ENCODE measurements at places on chromosomes 7 and 10.

GRCh38 chr10:92691591-92692079 lies 1.9 kb downstream of the HHEX start:
- DNase-seq, result no peak

GRCh38 chr7:7821517-7821916 lies 103.1 kb upstream of the RPA3 start:
- DNase-seq, result no peak

DNA sequence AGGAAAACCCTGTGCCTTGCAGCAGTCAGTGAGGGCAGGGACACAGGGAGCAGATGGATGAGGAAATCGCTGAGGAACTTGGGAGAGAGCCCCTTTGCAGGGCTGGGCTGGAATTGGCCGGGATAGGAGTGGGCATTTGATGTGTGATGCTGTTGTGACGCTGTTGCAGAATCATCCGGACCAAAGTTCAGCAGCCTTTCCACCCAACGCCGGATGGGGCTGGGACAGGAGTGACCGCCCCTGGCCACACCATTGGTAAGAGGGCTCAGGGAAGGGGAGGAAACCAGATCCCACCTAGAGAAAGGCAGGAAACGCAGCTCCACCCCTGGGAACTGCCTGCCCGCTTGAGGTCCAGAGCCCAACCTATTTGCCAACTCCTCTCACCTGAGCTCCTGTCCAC lies 33.9 kb downstream of the PAX2 start:
- DNase-seq, result no peak

GRCh38 chr7:20508109-20508508 lies 107.4 kb upstream of the ABCB5 start:
- DNase-seq, result no peak

- no peak for DNase-seq
Observed at GRCh38 chr7:16652888-16653287, 6.9 kb downstream of the BZW2 start.

DNA sequence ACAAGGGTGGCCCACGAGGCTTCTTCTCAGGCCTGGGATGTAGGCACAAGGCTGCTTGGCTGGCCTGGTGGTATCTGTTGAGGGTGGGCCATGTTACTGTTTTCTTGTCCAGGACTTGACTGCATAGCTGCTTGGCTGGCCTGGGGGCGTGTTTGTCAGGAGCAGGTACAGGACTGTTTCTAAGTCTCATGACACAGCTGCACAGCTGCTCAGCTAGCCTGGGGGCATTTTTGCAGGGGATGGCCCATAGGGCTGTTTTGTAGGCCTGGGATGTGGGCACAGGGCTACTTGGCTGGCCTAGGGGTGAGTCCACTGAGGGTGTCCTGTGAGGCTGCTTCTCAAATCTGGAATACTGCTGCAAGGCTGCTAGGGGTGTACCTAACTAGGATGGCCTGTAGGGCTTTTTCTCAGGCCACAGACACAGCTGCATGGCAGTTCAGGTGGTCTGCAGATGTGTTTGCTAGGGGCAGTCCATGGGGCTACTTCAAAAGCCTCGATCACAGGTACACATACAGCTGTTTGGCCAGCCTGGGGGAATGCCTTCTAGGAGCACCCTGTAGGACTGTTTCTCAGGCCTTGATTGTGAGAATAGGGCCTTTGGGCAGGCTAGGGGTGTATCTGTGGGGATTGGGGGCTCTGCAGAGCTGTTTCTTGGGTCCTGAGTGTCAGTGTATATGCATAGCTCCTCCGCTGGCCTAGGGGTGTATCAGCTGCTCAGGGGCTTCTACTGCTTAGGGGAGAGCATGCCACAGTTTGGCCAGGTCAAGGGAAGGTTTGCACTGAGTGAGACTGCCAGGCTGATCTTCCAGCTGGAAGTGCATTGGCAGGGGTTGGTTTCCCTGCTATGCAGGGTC lies 26.6 kb upstream of the PLA2G12B start:
- DNase-seq, result no peak

GRCh38 chr7:155375337-155376277 lies 77.9 kb downstream of the INSIG1 start:
- DNase-seq, result peak; percentile 26

DNA sequence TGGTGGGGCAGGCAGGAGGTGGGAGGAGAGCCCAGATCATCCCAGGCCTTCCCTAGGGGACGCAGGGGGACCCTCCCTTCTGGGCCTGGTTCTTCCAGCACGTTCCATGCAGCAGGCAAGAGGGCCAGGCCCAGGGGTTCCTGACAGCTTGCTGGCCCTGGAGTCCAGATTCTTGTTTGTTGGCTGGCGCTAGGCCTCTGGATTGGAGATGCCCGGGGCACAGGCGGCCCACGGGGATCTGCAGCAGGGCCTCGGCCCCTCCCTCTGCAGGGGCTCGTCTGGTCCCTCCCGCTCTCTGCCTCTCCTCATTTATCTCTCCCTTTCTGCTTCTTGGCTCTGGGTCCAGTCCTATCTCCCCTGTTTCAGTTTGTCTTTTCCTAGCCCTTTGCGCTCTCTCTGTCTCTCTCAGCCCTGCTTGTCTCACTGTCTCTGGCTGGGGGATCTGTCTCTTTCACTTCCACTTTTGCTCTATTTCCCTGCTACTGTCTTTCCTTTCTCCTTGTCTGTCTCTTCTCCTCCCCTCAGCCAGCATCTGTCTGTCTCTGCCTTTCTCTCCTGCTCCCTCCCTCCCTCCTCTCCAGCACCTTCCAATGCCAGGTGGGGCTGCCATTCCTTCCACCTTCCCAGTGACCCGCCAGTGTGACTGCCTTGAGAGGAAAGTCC lies 1.1 kb upstream of the AQP1 start:
- no peak for DNase-seq

DNA sequence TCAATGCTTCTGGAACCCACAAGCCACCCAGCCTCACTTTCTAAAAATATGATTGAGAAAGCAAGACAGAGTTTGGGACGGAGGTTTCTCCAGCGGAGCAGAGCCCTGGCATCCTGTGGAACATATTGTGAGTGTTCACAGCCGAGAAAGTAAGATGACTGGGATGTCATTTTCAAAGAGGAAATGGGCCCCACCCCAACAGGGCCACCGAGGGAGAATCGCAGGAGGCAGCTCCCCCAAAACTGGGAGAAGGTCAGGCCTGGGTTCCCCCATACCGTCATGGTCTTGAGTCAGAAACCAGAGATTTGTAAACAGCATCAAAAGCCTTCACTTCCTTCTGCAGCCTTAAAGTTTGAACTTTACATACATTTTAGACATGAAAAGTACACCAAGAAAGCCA lies 560.0 kb downstream of the PTPRN2 start:
- no peak for DNase-seq

GRCh38 chr7:116187400-116187799 lies 22.9 kb upstream of the TES start:
- DNase-seq, result no peak

DNA sequence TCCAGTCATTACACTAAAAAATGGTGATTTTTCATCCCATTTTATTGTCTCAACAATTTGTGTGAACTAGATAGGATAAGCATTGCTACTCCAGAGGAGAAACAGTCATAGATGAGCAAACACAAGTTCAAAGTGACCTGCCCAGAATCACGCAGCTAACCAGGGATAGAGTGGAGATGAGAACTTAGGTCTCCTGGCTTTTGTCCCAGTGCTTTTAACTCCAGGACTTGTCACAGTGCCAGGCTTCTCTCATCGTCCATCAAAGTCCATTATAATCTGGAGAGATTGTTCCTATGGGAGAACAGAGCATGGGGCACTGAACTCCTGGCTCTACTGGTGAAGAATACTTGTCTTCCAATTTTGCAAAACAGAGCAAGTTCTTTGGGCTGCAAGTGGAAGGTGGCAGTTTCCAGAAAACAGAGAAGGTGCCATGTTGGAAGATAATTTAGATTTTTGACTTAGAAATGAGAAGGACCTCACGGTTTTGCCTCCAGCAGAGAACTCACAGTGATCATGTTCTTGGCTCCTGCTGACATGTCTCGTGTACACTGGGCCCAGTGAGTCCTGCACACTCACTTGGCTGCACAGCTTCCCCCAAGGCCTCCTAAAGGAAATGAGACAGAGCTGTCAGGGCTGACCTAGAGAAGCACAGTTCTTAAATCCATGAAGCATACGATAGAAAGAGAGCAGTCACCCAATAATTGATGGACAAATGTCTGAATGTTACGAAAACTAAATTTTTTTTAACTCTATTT lies 322.9 kb upstream of the NRP1 start:
- peak; percentile 50 for DNase-seq

GRCh38 chr10:87850742-87851205 lies 12.6 kb downstream of the KLLN start:
- peak; percentile 65 for DNase-seq

GRCh38 chr10:69972981-69973397 lies 79.7 kb upstream of the MACROH2A2 start:
- peak; percentile 26 for DNase-seq

All from fibroblast of skin of right quadriceps (primary cell).